ENCODE measurements at places on chromosomes 13 and 19.

DNA sequence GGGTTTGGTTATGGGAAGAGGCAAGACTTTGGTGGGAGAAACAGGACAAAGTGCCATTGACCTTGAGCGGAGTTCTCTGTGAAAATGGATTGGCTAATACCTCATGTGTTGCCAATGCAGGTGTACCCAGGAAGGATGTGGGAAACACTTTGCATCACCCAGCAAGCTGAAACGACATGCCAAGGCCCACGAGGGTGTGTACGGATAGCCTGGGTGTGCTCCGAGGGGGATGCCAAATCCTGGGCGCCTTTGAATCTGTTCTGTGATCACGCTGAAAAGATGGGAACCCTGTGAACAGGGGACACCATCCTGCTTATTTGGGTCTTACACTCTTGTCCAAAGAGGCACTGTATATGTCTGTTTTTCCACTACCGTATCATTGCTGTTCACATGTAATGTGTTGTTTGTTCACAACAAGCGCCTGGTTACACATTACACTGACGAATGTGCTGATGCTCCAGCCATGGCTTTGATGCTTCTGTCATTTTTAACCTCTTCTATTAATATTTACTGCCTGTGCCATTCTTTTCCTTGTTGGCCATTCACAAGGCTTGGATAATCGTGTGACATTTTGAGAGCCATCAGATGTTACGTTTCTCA is 8.3 kb downstream of the GTF3A start:
- DNase-seq = no peak

DNA sequence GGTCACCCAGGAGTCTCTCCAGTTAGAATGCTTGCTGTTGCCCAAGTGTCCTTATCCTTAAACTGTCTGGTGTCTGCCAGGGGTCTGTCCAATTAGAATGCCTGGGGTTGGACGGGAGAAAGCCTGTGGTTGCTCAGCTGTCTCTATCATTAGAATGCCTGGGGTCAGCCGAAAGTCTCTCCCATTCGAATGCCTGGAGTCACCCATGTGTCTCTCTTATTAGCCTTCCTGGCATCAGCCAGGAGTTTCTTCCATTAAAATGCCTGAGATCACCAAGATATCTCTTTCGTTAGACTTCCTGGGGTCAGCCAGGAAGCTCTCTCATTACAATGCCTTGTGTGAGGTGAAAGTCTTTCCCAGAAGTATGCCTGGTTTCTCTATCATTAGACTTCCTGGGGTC is 1521.0 kb downstream of the UQCRFS1 start:
- DNase-seq = no peak

DNA sequence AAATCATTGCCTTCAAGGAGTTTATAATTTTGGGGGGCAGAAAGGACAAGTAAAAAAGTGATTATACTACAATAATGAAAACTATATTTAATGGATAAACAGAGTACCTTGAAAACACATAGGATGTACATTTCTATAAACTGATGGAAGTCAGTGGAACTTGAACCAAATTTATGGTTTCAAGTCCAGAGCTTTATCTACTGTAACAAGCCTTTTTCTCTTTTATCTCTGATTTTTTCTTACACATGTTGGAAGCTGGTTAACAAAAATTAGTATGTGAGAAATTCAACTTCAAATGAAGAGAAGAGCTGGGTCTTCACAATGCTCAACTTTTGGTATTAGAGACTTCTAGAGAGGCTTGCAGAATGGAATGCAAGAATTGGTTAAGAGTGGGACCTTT is 393.6 kb downstream of the LMO7 start:
- DNase-seq = no peak

DNA sequence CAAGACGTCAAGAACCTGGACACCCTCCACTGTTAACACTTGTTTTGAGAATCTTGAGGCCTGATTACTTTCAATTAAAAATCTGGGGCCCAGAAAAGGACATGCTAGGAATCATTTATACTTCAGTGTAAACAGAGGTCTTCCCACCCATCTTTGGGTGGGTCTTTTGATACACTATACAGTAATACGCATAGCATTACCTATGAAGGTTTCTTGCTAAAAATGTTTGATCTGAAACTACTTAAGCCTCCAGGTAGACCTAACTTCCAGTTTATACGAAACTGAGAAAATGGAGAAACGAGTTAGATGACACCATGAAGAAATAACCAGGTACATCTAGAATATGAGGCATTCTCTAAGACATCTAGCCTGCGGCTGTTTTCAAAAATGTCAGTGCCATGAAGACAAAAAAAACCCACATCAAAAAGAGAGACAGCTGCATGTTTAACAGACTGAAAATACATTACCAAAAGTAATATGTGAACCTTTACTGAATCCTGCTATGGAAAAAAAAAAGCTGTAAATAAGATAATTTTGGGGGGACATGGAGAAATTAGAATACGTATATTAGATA is 36.6 kb downstream of the TGDS start:
- no peak for DNase-seq

GRCh38 chr13:27027086-27027667 is 144.4 kb downstream of the USP12 start:
- no peak for DNase-seq

DNA sequence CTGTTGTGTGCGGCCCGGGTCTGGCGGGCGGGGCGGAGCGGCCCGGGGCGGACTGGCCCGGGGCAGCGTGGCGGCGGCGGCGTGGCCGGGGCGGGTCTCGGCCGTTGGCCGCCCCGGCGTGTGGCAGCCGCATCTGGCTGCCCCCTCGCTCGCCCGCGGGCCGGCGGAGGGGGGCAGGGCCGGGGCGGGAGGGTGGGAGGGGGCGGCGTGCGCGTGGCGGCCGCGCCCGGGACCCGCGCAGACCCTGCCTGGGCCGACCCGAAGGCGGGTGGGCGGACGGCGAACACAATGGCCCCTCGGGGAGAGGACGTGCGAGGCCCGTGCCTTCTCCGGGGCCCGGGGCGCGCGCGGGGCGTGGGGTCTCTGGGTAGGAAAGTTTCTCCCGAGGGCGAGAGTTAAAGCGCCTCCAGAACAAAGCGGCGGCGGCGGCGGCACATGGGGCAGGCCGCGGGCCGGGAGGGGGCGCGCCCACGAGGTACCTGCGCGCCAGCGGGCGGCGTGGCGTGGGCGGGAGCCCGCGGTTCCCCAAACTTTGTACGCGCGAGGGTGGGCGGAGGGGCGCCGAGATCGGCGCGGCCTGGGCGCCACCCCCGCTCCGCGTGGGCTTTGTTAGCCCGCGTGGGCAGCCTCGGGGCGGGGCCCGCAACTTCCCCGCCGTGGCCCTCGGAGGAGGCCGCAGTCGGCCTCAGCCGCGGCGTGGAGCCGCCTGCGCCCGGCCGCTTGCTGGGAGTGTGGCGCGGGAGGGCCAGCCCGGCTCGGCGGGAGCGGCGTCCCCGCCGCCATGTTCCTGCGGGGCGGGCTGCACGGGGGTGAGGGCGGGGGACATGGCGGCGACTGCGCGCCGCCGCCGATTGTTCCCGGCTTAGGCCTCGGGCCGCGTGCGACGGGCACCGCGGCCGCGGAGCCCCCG is 764 bp downstream of the MIR17HG start:
- DNase-seq = peak; percentile 50

DNA sequence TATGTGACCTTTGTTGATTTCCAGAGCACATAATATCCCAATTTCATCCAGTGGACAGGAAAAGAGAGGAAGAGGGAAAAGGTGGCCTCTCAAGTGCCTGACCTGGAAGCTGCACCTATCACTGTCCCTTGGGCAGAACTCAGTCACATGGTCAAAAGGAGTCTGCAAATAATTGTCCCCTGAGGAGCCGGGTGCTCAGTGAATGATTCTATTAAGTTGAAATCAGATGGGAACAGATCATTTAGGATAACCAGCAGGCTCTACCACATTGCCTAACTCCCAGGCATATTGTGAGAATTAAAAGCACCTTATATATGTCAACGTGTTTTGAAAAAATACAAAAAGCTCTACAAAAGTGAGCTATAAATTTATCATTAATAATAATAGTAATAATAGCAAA is 6.8 kb downstream of the KL start:
- no peak for DNase-seq

- DNase-seq = no peak
Observed at GRCh38 chr13:24065176-24065575, 95.3 kb upstream of the SPATA13 start.

Measured in H7 (cell line).